ENCODE measurements at places on chromosomes 11 and 22.

- no peak for DNase-seq
These were observed 423.0 kb downstream of the BRD1 start for GRCh38 chr22:49404576-49405241.

GRCh38 chr11:107606141-107606540 lies 15.2 kb downstream of the ELMOD1 start:
- DNase-seq: no peak

DNA sequence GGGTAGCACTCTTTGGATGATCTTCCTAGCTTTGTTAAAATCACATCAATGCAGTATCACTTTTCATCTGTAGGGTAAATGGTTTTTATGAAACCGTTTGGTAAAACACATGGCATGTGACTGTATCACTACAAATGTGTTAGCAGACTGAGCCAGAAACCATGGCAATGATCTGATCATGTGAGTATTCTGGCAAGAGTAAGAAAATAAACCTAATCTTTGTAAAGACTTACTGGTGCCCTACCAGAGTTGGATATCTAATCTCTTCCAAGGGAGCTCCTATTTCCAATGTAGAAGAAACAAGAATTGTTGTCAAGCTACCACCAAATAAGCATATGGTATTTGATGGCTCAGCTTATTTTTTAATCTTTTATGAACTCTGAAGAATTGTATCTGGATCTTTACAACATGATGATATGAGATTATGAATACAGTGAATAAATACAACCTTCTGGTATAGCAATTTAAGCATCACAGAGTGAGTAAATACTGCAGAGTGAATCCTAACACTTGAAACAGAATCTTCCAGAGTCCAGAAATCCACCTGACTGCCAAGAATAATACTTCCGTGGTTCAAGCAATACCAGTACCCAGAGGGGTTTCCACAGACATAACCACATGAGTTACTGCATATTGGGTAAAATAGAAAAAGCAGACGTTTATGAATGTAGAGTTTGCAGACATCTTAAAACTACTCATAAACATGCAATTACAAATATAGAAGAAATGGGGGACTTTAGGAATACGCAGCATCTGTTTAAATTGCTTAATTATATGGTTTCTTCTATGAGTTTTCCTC lies 238.8 kb downstream of the TTC28 start:
- no peak for DNase-seq

GRCh38 chr11:130465263-130465662 lies 16.8 kb downstream of the ADAMTS15 start:
- DNase-seq: no peak

- DNase-seq: no peak
These were observed 11.3 kb upstream of the SMIM38 start for GRCh38 chr11:69144316-69145049.

Data from NCI-H1048 (cell line).